Mucosa of descending colon (tissue), 3 donors: ENCODE measurements at places on chromosomes 3 and 15. TPM values are rescaled to one million over a fixed set of nuclear protein-coding genes. Genes with fewer than 3 reads are reported as not detected.

DNA sequence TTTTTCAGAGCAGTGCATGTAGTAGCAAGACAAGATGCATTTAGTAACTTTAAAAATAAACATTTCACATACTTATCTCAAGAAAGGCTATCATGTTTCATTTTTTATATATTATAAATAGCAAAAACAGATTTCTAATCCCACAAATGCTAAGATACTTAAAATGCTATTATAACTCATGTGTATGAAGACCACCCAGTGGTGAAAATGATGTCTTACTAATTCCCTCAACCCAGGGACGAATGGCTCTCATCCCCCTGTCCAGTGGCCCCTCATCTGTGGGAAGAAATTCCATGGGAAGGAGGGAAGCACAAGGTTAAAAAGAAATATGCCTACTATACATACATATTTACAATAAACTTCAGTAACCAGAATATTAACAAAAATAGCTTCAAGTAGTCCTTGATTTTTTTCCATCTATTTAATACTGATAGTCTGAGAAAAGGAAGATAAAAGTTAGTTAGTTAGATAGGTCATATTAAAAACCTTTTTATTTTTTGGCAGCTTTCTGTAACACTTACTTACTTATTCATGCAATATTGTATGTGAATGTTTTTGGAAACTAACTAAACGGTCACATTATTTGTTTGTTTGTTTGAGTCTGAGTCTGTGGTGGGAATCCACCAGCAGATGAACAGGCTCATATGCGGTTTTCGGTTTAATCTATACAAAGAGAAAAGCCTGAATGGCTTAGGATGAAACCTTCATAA is 14.8 kb downstream of the NR2E3 start:
- no peak for DNase-seq

GRCh38 chr3:191085091-191085490 is 114.0 kb upstream of the OSTN start:
- DNase-seq: no peak

DNA sequence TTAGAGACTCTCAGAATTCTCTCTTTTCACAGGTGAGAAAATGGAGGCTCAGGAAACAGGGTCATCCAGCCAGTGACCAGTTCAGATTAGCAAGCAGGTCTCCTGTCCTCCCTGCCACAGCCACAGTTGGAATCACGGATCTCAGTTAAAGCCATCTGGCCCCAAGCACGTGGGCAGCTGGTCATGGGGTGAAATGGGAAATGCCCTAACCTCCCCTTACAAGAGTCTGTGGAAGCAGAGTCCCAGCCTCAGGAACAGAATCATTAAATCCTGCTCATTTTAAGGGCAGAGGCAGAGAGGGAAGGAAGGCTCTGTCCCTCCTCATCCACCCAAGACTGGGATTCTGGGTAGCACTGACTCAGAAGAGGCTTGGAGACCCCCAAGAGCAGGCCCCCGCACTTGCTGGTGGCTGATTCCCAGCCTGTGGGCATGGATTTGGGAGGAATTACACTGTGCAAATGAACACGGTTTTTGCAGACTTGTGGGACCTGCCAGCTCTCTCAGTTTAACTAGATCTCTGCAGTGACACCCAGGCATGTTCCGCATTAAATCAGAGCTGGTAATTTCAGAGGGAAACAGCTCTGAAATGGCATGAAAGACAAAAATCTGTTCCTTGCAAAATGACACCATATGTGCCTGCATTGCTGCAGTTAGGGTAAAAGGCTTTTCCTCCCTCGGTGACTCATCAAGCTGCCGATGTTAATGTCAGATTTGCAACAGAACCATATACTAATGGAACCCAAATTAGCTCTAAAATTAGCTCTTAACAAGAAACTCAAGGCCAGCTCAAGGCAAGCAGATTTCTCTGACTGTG is 89.0 kb downstream of the BDH1 start:
- no peak for DNase-seq

DNA sequence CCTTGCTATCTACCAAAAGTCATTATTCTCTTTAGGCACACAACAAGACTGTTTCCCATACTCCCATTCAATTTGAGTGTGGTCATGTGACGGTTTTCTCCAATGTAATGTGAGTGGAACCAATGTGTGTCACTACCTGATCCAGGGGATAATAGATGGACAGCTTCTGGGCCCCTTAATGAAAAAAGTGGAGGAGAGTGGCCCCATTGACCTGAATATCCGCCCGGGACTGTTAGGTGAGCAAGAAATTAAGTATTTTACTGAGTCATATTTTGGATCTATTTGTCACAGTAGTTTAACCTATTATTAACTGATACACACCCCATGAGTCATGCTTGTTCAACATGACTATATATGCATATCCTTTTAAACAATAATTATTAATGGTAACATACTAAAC is 15.1 kb upstream of the ARID3B start:
- no peak for DNase-seq

GRCh38 chr15:85625856-85626255 is 168.9 kb downstream of the KLHL25 start:
- no peak for DNase-seq

DNA sequence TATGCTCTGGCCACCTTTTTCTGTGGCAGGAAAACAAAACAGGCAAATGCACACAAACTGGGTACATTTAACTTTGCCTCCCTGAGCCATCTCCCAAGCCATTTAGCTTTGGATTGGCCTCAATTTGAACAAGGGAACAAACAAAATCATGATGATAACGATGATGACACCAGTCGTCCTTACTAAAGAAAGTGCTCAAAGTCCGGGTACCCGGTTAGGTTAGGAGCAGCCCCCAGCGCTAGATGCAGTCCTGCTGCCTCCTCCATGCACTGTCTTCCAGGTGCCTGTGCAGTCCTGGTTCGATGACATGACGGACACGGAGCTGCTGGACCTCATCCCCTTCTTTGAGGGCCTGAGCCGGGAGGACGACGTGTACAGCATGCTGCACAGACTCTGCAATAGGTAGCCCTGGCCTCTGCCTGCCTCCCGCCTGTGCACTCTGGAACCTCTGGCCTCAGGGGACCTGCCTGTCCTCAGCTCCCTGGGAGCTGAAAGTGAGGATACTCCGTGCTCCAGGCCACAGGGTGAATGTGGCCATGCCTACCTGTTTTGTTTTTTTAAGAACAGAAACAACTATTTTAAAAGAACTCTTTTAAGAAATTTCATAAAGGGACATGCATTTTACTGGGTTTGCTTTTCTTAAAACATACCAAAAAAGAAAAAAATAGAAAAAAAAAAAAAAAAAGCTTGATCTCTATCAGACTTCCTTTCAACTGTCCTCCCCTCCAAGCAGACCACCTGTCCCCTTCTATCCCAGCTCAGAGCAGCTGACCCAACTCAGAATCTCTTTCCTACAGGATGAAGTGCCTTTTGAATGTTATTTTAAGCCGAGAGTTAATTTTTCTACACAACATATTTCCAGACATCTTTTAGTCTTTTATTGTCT is 9.9 kb upstream of the VILL start:
- DNase-seq: no peak

GRCh38 chr3:122917412-122917811 is 110.2 kb downstream of the SEMA5B start:
- no peak for DNase-seq

DNA sequence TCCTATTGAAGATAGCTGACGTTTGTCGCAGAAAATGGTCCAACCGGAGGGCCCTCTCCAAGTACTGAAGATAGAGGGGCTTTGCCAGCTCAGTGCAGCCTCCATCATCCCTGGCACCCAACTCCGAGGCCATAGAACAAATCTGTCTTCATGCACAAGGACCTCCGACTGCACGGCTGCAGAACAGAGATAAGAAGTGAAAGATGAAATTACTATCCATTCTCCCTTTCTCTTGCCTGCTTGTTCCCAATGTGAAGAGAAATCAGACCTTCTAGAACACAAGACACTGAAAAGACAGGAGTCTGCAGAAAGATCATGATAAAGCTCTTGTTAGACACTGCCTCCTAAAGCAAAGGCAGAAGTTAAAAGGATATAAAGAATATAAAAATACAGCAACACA is 19.9 kb downstream of the INO80 start:
- DNase-seq: no peak

- peak; percentile 52 for DNase-seq
Observed at GRCh38 chr15:70528270-70528706, 235.1 kb downstream of the UACA start.

DNA sequence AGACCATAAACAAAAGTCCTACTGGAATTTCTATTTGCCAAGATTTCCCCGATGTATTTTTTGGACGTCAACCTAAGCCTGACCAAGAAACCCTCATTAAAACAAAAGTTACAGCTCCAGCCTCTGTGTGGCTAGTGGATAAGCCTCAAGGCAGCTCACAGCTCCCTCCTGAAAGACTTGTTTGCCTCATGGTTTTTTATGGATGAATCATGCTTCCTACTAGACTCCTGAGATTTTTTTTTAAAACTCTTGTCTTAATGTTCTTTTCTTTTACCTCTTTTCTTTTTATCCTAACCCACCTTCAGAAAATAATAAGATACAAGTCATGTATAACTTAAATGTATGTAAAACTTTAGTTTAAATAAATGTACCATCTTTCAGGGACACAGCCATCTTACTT is 52.4 kb downstream of the SUCNR1 start:
- DNase-seq: no peak

DNA sequence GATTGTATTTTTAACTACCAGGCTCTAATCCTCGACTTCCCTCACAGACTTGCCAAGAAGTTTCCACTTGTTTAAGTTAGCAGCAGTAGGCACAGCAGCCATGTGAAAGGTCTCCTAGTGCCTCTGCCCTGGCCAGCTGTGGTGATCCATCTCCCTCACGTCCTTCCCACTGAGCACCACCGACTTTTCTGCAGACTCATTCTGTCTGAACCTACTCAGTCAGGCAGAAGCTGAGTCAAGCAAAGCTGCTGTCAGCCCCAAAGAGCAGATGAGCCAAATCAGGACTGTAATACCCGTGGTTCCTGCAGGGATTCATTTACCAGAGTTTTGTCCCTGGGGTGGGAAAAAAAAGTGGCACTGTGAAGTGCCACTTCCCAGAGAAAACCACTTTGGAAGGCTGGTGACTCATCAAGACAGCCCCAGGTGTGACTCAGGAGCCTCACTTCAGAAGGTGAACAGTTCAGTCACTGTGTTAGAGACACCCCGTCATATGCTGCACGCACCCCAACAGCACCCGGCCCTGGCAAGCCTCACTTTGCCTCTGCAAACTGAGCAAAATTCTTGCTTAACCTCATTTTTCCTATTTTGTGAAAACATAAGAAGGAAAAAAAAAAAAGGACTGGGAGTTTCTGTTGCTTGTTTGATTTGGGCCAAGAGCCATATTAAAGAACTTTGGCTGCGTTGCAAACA is 76.0 kb downstream of the WWTR1 start:
- DNase-seq: no peak

DNA sequence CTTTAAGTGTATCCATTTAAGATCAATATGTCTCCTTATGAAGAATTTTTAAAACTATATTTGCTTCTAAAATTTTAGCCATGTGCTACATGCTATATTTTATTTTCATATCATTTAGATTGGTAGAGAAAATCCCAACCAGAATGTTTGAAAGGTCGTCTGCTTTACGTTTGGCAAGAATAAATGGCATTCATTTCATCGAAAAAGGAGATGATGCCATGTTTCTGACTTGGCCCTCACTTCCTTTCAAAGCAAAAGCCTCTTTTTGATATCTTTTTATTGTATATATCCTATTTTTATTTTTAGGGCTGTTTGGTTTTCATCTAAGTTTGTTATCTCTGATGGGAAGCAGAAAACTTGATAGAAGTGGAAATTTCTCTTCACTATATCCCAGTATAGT is 176.2 kb downstream of the PLCL2 start:
- no peak for DNase-seq

- no peak for DNase-seq
Observed at GRCh38 chr3:109927161-109927560, 589.8 kb upstream of the DPPA4 start.

The PEX5L gene
- 0.12 TPM for total RNA-seq

The PRR20G gene
- total RNA-seq: not detected

The GHSR gene
- total RNA-seq: not detected

The FGD5 gene
- 9.2 TPM for total RNA-seq

The LRRIQ4 gene
- total RNA-seq: not detected

The RBP2 gene
- total RNA-seq: 3.5 TPM

The EOMES gene
- 0.46 TPM for total RNA-seq

The CD47 gene
- 68.5 TPM for total RNA-seq

The IL17RB gene
- total RNA-seq: 13.4 TPM

The TNFSF10 gene
- total RNA-seq: 129 TPM

The TCF12 gene
- total RNA-seq: 106 TPM
